H1 (cell line): ENCODE measurements at places on chromosomes 2 and 18.

GRCh38 chr2:221124532-221125240, 447.4 kb downstream of the EPHA4 start:
- peak; percentile 49 for DNase-seq
- H3K36me3 ChIP-seq, result no peaks in the 10 kb centered on the region; the same call in 1 of the 2 replicates
- H3K27ac ChIP-seq, result no peak overlapping the region
- no peaks in the 10 kb centered on the region for H3K27me3 ChIP-seq
- H3K4me3 ChIP-seq, result no peak overlapping the region
- H3K4me1 ChIP-seq, result peaks cover 3% of the 10 kb centered on the region; the same call in 1 of the 2 replicates

DNA sequence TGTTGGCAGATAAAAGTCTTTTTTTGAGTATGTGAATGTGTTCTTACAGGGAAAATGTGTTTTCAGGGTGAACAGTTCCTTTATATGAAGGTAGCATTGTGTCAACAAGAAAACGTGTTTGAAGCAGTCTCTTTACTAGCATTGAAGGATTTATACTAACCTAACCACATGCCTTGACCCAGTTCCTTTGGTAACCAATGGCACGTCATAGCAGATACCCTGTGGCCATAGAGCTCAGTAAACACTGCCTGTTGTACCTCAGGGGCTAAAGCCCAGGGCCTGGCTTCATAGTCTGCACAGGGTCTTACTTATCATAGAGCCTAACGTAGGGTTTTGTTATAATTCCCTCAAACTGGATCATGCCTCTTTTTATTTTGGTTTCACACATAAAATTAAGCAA, 32.1 kb upstream of the NFU1 start:
- H3K27me3 ChIP-seq, result no peaks in the 10 kb centered on the region
- no peak for DNase-seq
- no peaks in the 10 kb centered on the region for H3K36me3 ChIP-seq
- no peak overlapping the region for H3K4me3 ChIP-seq
- H3K27ac ChIP-seq, result no peak overlapping the region

GRCh38 chr2:150526827-150527226, 39.4 kb upstream of the RND3 start:
- peaks cover 6% of the 10 kb centered on the region for H3K4me1 ChIP-seq
- no peak overlapping the region for H3K4me3 ChIP-seq
- no peak overlapping the region for H3K27ac ChIP-seq
- H3K36me3 ChIP-seq, result no peaks in the 10 kb centered on the region

DNA sequence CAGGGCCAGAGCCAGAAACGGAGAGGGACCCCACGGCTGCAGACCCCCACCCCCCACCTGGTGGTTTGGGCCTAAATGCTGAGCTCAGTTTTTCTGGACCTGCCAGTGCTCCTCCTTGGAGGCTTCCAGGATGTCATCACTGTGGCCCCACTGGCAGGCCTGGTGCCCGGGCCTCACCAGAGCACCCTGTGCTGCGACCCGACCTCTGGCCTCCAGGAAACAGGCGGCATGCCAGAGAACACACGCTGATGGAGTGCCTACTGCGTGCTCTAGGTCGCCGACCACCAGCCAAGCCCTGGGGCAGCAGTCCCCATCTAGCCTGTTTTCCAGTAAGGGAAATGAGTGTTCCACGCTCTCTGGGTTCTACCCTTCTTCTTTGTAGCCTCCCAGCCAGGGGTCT, 33.8 kb downstream of the HS6ST1 start:
- no peaks in the 10 kb centered on the region; the same call in 1 of the 2 replicates for H3K36me3 ChIP-seq
- H3K4me1 ChIP-seq, result peaks cover 4% of the 10 kb centered on the region

GRCh38 chr18:3468833-3469232, 18.9 kb downstream of the TGIF1 start:
- no peak for DNase-seq
- H3K27ac ChIP-seq, result no peak overlapping the region
- no peak overlapping the region for H3K4me3 ChIP-seq
- no peaks in the 10 kb centered on the region for H3K36me3 ChIP-seq
- H3K27me3 ChIP-seq, result no peaks in the 10 kb centered on the region
- peaks cover 7% of the 10 kb centered on the region for H3K4me1 ChIP-seq

GRCh38 chr2:674321-674985, 2.8 kb downstream of the TMEM18 start:
- H3K36me3 ChIP-seq, result peaks cover 8% of the 10 kb centered on the region
- peaks cover 14% of the 10 kb centered on the region for H3K4me1 ChIP-seq
- no peak for DNase-seq
- no peak overlapping the region for H3K4me3 ChIP-seq

- no peak overlapping the region for H3K27ac ChIP-seq
- DNase-seq, result no peak
- no peaks in the 10 kb centered on the region for H3K4me1 ChIP-seq
- H3K27me3 ChIP-seq, result no peaks in the 10 kb centered on the region
- no peaks in the 10 kb centered on the region; the same call in 1 of the 2 replicates for H3K36me3 ChIP-seq
Measured at GRCh38 chr2:224922142-224922727, 120.0 kb downstream of the DOCK10 start.

- H3K27me3 ChIP-seq, result no peaks in the 10 kb centered on the region
- no peaks in the 10 kb centered on the region for H3K36me3 ChIP-seq
- DNase-seq, result no peak
- H3K27ac ChIP-seq, result no peak overlapping the region
- no peaks in the 10 kb centered on the region for H3K4me1 ChIP-seq
Measured at GRCh38 chr2:224645722-224646121, 60.6 kb upstream of the CUL3 start.

- DNase-seq, result no peak
- H3K4me3 ChIP-seq, result no peak overlapping the region
- no peaks in the 10 kb centered on the region for H3K36me3 ChIP-seq
- no peaks in the 10 kb centered on the region for H3K27me3 ChIP-seq
- H3K4me1 ChIP-seq, result no peaks in the 10 kb centered on the region
Measured at GRCh38 chr2:145245268-145245870, 725.5 kb upstream of the ZEB2 start.

- no peak overlapping the region for H3K27ac ChIP-seq
- H3K27me3 ChIP-seq, result no peaks in the 10 kb centered on the region
- no peak for DNase-seq
- no peaks in the 10 kb centered on the region for H3K36me3 ChIP-seq
Measured at GRCh38 chr2:215299337-215299859, 12.5 kb upstream of the ATIC start.

DNA sequence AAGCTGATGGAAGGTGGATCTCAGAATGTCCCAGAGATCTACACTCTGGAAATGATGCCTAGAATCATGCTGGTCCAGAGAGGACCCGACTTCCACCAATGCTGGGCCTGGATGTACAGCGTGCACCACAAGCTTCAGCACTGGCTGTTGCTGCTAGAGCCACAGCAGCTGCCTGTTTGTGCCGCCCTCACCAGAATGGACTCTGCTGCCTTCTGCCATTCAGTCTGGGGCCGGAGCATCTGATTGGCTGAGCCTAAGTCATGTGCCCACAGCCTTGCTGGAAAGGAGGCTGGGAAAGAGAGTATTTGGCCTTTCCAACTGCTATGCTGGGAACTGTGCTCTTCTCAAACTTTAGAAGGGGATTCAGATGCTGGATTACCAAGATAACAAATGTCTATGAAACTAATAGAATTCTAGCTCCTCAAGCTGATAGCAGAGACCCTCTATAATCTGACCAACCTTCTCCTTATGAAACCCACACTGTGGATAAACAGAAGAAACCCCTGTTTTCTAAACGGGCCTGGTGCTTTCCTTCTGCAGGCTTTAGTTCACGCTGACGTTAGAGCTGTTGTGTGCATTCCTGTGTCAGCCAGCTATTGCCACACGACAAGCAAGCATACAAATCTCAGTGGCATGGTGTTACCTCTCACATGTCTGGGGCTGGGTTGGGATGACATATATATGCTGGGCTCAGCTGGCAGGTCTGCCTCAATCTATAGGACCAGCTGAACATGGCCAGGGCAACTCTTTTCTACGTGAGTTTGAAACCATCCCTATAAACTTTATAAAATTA, 4.1 kb upstream of the LOXHD1 start:
- H3K36me3 ChIP-seq, result no peaks in the 10 kb centered on the region
- 0 out of 2 replicates have a peak, but pooled peaks cover 3% of the 10 kb centered on the region for H3K4me1 ChIP-seq
- no peaks in the 10 kb centered on the region for H3K27me3 ChIP-seq
- H3K27ac ChIP-seq, result no peak overlapping the region
- H3K4me3 ChIP-seq, result no peak overlapping the region

DNA sequence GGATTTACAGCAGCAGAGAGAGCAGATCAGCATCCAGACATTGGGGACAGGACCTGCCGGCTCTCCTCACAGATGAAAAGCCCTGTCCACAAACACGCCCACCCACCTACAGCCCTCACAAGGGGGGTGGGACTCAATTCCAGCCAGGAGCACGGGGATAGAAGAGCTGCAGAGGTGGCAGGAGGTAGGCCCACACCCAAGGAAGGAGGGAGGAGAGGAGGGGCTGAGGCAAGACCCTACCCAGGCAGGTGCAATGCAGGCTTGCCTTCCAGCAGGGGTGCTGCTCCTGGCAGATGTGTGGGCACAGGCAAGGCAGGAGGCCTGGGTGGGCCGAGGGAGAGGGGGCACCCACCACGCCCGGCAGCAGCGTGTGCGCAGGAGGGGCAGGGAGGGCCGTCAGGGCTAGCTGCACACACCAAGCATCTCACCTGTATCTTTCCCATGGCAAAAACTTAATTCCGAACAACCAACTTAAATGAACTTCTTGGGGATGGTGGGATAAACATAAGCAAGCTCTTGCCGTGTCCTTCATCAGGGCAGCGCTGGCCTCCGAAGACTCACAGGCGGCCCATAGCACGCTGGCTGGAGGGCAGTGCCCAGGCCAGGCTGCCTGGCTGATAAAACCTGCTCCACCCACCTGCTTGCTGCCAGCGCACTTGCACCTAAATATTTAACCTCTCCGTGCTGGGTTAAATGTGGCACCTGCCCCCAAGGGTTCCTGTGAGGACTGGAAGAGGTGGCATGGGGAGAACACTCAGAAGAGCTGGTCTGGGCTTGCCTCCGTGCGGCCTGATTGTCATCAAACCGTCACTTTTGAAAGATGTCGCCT, 219.5 kb downstream of the HDAC4 start:
- no peak overlapping the region for H3K4me3 ChIP-seq
- no peaks in the 10 kb centered on the region for H3K27me3 ChIP-seq
- no peak overlapping the region for H3K27ac ChIP-seq
- no peaks in the 10 kb centered on the region for H3K4me1 ChIP-seq

- H3K36me3 ChIP-seq, result no peaks in the 10 kb centered on the region
- no peak overlapping the region for H3K27ac ChIP-seq
Measured at GRCh38 chr2:31219131-31219969, 2.0 kb upstream of the CAPN14 start.
